ENCODE measurements at places on chromosomes 11 and 22.

- no peak for DNase-seq
These were observed 19.4 kb downstream of the RNF185 start for GRCh38 chr22:31179345-31179744.

DNA sequence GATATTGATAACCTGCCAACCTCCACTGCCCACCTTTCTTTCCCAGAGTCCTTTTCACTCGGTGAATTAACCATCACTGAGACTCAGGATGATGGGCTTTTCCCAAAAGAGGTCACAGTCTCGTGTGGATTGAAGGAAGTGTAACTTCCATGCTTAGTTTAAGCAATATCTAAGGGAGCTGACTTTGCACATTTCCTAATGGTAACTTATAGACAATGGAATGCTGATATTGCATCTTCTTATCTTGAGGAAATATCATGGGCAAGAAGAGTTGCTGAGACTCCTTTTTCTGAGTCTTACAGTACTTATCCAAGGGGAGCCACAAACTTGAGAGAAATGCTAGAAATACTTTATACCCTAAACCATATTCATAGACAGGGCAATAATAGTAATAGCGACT, 8.8 kb downstream of the BARX2 start:
- DNase-seq: no peak

- DNase-seq: no peak
These were observed 177.4 kb downstream of the JRKL start for GRCh38 chr11:96567176-96567575.

DNA sequence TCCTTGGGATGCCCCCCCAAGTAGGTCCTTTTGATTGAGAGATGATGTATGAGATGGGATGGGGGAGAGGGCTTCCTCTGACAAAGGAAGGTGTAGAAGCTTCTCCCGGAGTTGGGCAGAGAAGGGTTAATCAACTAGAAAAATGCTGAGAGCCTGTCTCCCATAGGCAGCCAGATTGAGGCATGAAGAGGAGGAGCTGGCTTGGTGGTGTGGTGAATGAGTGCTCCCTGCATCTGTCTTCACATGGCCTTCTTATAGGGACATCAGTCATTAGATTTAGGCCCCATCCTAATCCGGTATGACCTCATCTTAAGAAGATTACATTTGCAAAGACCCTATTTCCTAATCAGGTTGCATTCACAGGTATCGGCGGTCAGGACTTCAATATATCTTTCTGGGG, 61.1 kb downstream of the NFAM1 start:
- no peak for DNase-seq

DNA sequence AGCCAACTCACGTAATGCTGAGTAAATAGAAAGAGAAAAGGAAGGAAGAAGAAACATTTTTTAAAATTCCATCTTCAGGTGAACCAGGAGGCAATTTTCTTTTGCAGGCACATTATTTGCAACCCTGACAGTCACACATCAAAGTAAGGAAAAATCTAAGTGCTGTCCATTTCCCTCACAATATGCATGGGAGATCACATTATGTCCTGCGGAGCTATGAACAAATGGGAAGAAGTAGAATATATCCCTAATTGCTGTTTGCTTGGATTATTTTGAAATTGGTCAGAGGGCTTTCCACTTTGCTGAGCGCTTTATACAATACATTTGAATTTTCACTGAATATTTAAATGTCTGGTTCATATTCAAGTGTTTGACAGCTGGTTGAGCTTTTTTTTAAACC, 133.8 kb upstream of the API5 start:
- no peak for DNase-seq

DNA sequence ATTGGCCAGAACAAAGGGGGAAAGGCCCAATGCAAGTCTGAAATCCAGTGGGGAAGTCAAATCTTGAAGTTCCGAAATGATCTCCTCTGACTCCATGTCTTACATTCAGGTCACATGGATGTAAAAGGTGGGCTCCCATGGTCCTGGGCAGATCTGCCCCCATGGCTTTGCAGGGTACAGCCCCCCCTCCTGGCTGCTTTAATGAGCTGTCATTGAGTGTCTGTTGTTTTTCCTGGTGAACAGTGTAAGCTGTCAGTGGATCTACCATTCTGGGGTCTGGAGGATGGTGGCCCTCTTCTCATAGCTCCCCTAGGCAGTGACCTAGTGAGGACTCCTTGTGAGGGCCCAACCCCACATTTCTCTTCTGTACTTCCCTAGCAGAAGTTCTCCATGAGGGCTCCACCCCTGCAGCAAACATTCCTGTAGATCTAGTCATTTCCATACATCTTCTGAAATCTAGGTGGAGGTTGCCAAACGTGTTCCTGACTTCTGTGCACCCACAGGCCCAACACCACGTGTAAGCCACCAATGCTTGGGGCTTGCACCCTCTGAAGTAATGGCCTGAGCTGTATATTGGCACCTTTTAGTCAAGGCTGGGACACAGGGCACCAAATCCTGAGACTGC, 9.3 kb downstream of the CARD18 start:
- no peak for DNase-seq

GRCh38 chr11:118128721-118129470, 23.7 kb downstream of the SCN4B start:
- DNase-seq: no peak

DNA sequence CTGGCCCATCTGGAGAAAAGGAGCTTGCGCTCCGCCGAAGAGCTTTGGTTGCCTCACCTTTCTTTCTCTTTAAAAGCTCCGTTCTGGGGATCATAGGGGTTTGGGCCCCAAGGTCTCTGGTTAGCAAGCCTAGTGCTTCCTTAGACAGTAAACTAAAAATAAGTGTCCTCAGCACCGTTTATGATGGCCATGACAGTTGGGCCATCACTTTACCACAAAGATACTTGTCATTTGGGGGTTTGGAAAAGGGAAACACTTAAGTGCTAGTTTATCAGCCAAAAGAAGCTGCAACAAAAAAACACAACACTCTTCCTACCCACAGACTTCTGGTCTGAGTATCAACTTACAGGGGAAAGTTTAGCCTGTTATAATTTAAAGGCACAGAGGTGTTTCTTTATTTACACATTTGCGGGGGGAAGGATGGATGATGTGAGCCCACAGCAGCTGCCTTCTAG, 88.4 kb upstream of the CD44 start:
- DNase-seq: no peak

DNA sequence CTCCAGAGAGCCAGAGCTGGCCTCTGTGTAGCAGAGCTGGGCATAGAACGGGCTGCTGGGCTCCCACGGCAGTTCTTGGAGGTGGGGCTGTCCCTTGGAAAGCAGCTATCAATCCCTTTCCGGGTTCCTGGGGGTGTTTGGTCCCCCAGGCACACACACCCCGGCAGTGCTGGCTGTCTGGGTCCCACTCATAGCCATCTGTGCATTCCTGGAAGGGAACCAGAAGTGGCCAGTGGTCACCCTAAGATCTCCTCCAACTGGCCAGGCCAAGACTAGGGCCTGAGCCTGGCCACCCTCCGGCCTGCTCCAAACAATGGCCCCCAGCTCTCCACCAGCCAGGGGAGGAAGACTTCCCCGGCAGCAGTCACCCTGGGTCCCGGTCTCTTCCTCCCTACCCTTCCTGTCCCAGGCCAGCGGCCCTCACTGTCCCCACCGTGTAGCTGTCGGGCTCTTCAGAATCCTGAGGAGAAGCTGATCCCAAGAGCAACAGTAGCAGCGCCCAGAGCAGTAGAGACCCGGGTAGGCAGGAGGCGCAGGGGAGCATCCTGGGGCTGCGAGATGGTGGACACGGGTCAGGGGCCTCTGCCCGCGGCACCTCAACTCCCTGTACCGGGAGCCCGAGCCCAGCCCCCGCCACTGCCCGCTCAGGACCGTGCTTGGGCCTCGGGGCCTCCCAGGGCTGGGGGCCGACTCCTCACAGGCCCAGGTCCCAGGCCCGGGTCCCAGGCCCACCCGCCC, 620 bp downstream of the EFEMP2 start:
- no peak for DNase-seq

- DNase-seq: no peak
These were observed 64.0 kb downstream of the CCDC81 start for GRCh38 chr11:86438685-86439084.

DNA sequence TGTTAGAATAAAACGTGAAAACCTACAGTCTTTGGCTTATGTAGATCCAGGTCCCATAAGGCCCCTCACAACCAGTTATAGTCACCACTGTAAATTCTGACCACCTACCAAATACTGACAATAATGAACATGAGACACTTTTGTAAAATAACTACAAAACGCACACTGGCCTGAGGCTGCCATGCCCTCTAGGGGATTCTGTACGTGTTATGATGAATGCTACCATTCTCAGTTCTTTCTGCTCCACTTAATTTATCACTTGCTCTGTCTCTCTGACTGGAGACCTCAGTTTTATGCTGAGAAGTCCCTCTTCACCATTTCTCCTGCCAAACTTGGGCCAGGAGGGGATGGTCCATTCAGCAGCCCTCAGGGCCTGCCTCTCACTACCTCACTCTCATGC, 18.7 kb upstream of the TMPRSS5 start:
- no peak for DNase-seq

DNA sequence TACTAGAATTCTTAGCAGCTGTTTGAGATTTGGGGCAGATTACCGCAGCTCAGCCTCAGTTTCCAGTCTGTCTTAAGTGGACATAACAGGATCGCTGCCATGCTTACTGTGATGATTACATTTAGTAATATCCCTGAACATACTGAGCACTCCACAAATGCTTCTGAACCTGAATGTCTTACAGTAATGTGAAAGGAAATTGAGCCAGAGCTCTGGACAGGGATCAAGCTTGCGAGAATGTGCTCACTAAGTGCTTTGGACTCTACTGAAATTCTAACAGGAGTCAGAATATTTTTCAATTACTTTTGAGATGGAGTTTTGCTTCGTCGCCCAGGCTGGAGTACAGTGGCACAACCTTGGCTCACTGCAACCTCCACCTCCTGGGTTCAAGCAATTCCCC, 118.6 kb upstream of the RASSF10 start:
- DNase-seq: no peak

GRCh38 chr11:79312617-79313529, 128.0 kb downstream of the TENM4 start:
- DNase-seq: no peak

GRCh38 chr11:31150841-31151240, 218.7 kb downstream of the DCDC1 start:
- no peak for DNase-seq

All from aorta (tissue), 5 donors.